ENCODE measurements at places on chromosomes 16 and 17.

- DNase-seq = no peak
Measured at GRCh38 chr17:28039251-28039650, 3.2 kb upstream of the NLK start.

DNA sequence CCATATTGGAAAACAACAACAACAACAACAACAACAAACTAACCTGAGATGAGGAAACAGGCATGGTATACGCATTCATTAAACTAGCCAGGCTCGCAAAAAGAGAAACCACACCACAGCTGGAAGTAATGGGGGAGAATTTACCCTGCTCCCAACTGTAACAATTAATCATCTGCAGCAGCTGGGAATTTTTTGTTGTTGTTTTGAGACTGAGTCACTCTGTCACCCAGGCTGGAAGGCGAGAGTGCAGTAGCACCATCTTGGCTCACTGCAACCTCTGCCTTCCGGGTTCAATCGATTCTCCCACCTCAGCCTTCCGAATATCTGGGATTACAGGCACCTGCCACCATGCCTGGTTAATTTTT is 16.3 kb downstream of the PRPSAP1 start:
- DNase-seq = no peak

- DNase-seq = no peak
Measured at GRCh38 chr16:72886346-72886974, 161.5 kb downstream of the ZFHX3 start.

- DNase-seq = no peak
Measured at GRCh38 chr17:6366221-6366666, 68.7 kb downstream of the AIPL1 start.

GRCh38 chr17:76166168-76166567 is 25.1 kb upstream of the FOXJ1 start:
- no peak for DNase-seq

DNA sequence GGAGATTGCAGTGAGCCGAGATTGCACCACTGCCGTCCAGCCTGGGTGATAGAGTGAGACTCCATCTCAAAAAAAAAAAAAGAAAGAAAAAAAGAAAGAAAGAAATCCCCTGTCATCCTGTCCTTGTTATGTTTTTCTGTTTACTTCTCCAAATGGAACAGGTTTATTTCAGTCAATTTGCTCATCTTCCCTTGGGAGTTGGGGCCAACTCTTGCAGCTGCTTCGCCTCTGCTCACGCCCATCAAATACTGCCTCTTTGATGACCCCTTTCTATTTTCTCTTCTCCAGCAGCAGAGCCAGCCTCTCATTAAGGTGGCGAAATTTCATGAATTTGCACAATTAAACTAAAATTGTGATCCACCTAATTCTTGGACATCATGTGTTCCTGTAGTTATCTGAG is 173.4 kb downstream of the ZNF18 start:
- DNase-seq = no peak

GRCh38 chr17:81888988-81889595 is 2.3 kb downstream of the ALYREF start:
- no peak for DNase-seq
